ENCODE measurements at places on chromosomes 7 and 10. TPM values are rescaled to one million over a fixed set of nuclear protein-coding genes. Genes with fewer than 3 reads are reported as not detected.

CALML5 gene
- total RNA-seq = not detected

DNA sequence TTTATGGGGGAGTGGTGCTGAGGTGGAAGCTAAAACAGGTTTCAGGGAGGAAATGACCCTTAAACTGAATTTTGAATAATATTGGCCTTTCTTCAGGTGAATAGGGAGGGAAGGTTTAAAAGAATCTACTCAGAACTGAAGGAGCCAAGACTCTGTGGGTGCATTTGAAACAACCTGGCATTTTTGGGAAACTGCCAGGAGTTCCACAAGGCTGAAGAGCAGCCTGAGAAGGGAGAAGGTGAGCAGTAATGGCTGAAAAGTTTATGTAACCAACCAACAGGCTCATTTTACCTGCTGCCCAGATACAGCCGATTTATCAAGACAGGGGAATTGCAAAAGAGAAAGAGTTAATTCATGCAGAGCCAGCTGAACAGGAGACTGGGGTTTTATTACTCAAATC is 4.0 kb upstream of the PANK1 start:
- no peak for DNase-seq

DNA sequence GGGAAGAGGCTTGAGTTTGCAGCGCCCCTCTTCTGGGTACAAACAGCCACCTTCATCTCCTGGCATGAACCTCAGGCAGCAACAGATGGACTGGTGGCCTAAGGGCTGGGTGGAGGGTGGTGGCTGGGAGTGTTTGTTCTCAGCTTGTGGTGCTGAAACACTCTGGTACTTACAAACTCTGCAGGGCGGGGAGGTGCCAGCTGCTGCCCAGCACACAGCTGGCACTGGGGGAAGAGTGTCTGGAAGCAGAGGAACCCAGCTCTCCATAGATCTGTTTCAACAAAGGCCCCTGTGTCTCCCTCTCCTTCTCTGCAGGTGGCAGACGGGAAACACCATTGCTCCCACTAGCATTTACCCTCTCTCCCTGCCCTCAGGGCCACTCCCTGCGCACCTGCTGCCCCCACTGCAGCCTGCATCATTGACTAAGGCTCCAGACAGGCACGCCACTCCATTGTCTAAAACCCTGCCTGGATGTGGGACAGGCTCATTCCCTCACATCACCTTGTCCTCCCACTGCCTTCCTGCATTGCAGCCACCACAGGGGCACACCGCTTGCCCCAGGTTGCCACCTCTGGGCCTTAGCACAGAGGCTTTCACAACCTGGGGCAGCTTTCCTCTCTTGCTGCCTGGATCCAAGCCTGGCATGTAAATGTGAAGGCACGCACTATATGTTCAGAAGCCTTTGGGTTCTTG is 6.5 kb downstream of the ARHGAP22 start:
- DNase-seq = no peak

DNA sequence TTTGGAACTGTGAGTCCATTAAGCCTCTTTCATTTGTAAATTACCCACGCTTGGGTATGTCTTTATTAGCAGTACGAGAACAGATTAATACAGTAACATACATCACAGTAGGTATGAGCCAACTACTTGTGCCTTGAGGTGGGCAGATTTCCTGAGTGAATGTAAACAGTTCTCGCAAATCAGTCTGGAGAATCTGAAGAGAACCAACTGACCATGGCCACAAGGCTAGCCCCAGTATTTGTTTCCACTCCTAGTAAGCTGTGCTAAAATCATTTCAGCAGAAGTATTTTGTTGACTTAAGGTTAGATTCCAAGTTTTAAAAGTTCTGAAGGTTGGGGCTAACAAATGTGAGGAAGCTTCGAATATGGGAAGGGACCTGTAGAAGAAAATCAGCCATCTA is 82.9 kb downstream of the NOD1 start:
- no peak for DNase-seq

DNA sequence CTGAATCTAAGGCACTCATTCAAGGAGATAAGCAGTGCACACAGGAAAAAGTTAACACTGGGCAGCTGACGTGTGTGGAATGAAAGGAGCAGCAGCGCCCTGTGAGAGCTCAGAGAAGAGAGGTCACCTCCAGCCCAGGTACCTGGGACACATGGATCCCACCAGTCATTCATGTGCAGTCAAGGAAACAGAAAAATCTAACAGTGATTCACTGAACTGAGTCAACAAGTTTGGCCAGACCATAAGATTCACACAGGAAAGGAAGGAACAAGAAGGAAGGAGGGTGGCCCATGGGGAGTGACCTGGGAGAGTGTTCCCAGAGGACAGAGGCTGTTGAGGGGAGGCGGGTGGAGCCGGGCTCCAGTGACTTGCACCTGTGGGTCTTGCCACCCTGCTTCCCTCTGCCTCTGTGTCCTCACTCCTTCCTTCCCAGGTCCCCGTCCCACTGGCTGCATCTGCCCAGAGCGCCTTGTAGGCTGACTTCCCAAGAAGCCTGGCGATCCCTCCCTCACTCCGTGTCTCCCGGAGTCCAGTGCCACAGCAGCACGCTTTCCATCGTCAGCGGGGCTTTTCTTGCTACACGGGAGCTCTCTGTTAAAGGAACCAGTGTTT is 27.7 kb downstream of the RNF32 start:
- no peak for DNase-seq
